ENCODE measurements at places on chromosomes 12 and 14.

- no peak for DNase-seq
These were observed 4.0 kb downstream of the KTN1 start for GRCh38 chr14:55583942-55584468.

DNA sequence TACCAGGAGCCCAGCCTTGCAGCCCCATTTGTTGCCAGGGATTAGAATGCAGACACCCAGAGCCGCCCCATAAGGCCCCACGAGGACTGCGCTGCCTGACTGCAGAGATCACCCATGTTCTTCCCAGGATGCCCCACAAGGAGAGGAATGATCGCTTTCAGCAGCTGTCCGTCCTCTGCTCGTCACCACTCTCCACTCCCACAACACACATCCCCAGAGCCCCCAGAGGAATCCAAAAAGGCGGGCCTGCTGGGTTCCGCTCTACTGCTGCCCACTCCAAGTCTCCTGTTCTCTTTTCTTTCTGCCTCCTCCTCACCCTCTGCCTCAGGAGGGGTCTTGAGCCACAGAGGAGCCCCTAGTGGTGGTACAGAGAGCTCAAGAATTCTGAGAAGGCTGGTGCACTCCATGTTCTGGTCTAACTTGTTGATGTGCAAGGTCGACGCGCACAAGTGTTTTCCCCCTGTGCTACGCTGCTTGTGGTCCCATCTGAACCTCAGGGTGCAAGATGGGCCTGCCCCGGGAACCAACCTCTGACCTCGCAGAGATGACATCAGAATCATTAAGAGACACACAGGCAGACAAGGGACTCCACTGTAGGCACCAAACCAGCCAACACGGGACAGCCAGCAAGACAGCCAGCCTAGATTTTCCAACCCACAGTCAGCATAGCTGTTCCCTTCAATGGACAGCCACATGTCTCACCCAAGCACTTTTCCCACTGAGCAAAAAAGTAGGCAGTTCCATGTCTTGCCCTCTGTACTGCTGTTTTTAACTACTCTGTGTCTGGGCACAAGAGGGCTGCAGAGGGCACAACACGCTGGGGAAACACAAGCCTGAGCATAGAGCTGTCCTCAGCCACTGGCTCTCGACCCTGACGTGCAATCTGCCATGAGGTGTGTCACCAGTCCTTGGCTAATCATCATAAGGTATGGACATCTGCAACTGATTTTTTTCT is 29.9 kb downstream of the PXN start:
- DNase-seq: peak; percentile 26

GRCh38 chr12:49109641-49110463 is 795 bp downstream of the LMBR1L start:
- peak; percentile 37 for DNase-seq

- DNase-seq: peak; percentile 46
These were observed 26.5 kb downstream of the ZBTB42 start for GRCh38 chr14:104827177-104828055.

DNA sequence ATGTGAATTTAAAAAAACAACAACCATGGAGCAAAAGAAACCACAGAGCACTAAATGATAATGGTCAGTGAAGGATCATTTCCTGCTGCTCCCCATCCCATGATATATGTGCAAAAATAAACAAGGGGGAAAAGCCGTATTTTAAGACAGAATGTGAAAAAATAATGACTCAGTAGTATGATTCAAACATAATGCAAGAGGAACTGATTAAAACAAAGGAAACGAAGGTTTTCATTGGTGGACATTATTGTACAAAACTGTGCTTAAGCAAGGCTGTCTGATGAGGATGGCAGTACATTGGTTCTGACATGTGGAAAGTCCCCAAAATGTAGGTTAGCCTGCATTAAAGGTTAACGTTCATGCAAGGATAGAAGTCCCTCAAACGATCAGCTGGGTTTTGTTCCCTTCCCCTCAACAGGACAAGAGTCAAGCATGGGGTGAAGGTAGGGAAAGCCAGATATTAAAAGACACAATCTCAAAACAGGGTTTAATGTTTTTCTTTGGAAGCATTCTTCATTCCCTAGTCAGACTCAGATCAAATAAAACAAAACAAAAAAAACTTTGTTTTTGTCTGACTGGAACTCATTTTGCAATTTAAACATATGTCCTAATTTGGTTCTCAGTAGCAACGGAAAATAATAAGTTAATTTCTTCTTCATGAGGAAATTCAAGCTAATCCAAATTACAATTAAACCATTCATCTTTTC is 26.3 kb upstream of the PTGDR start:
- DNase-seq: no peak

GRCh38 chr14:41302776-41303175 is 303.9 kb upstream of the LRFN5 start:
- DNase-seq: no peak

DNA sequence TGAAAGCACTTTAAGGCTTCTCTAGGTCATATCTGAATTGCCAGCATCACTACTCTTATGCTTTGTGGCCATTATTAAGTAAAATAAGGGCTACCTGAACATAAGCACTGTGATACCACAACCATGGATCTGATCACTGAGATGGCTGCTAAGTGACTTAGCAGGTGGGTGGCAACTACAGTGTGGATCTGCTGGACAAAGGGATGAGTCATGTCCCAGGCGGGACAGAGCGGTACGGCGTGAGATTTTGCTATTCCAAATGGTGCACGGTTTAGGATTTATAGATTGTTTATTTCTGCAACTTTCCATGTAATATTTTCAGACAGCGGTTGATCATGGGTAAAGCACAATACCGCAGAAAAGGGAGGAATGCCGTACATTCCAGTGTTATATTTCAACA is 39.4 kb downstream of the MLXIP start:
- DNase-seq: no peak

DNA sequence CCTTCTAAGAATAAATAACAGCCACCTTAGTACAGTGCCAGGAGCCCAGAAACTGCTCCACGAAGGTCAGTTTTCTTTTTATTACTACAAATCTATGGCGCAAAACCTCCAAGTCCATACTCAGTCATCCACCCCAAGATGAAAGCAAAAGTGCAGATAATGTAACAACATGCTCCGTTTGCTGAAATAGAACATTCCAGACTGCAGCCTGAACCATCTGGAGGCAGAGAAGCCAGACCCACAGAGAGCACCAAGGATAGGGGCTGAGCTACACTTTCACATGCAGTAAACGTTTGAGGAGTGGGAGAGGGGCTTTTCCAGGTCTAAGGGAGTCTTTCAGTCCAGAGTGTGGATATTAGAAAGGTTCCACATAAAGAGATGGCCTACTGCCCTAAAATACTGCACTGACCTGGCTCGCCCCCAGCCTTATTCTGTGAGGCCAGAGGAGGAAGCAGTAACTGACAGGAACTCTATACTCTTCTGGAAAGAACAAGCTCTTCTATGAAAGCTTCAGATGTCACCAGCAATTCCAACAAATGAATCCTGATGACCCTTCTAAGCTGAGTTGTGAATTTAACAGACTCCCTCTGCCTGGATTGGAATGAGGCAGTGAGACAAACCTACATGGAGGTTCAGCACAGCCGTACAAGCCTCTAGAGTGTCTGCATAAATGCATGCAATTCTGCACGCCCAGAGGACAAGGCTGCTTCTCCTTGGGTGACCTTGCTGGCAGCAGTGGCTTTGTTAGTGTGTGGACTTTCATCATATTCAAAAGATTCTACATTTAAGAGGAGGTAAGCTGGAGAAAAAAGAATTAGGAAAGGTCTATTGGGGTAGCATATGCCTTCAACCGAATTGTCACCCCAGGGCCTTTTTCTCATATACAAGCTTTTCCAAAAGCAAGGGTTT is 153.9 kb upstream of the EGLN3 start:
- DNase-seq: no peak
